ENCODE measurements at places on chromosomes 2 and 18.

DNA sequence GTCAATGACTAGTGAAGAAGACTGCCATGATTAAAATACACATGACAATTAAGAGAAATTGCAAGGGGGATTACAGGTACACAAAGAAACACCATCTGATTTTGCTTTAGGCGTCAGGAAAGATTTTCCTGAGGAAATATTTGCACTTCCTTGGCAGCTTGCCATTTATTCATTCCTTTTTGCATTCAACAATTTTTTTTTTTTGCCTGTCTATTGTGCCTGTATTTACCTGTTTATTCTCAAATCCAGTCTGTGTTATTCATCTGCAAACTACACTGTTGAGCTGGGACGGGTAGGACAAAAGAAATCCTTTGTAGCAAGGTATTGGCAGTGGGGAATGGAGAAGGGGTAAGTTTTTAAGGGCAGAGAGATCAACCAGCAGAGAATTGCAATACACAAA, 31.8 kb downstream of the SMAD2 start:
- no peak for DNase-seq

DNA sequence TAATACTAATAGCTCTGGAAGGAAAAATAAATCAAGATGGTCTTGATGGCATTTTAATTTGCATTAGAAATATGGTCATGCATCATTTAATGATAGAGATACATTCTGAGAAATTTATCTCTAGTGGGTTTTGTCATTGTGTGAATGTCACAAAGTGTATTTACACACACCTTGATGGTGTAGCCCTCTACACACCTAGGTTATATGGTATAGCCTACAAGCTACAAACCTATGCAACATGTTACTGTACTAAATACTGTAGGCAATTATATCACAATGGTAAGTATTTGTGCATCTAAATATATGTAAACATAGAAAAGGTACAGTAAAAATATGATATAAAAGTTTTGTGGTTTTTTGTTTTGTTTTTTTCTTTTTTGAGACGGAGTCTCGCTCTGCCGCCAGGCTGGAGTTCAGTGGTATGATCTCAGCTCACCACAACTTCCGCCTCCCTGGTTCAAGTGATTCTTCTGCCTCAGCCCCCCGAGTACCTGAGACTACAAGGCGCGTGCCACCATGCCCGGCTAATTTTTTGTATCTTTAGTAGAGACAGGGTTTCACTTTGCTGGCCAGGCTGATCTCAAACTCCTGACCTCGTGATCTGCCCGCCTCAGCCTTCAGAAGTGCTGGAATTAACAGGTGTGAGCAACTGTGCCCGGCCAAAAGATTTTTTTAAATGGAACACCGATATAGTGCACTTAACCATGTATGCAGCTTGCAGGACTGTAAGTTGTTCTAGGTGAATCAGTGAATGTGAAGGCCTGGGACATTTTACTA, 83.7 kb upstream of the UBXN4 start:
- peak; percentile 71 for DNase-seq

DNA sequence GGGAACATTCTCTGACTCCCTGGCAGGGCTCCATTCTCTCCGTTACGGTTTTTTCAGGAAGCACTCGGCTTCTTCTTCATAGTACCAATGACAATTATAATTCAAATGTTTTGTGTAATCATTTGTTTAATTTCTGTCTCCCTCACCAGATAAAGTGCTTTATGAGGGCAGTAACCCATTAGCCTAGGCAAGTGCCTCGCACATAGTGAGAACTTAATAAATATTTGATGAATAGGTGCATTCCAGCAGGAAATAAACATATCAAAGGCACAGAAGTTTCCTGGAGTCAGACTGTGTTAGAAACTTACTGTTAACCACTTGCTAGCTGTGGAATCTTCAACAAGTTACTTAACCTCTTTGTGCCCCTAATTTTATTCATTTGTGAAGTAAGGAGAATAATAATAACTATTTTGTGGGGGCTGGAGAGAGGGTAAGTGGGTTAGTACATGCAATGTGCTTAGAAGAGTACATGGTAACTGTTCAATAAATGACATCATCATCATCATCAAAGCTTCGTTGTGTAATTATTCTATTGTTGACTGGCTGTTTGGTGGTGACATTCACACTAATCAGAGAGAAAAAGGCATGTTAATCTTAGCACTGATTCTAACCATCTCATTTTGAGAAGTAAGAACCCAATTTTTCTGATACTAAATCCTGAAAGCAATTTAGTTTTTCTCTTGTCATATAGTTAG, 352.3 kb downstream of the INSIG2 start:
- DNase-seq = no peak

- no peak for DNase-seq
Measured at GRCh38 chr2:10467401-10467800, 19.3 kb upstream of the ODC1 start.

- no peak for DNase-seq
Measured at GRCh38 chr2:145799595-145800108, 1279.7 kb upstream of the ZEB2 start.

DNA sequence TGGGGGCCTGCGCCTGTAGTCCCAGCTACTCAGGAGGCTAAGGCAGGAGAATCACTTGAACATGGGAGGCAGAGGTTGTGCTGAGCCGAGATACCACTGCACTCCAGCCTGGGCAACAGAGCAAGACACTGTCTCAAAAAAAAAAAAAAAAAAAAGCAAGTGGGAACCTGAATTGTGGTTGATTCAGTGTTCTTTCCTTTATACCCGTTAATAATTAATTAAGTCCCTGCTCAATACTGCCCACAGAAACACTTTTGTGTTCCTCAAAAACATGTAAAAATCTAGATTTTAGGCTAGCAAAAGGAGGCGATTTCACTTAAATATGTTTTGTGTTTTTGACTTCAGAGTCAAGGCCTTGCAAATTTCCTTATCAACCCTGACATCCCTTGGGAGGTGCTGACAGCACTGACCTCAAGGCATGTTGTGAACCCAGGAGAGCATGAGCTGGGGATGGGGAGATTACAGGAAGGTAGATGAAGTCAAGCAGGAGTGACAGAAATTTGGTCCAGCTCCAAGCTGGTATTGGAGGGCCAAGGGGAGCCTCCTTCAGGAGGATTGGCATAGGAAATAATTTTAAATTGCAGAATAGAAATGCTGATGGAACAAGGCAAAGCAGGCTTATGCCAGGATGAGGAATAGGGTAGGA, 89.0 kb upstream of the PNPT1 start:
- no peak for DNase-seq

DNA sequence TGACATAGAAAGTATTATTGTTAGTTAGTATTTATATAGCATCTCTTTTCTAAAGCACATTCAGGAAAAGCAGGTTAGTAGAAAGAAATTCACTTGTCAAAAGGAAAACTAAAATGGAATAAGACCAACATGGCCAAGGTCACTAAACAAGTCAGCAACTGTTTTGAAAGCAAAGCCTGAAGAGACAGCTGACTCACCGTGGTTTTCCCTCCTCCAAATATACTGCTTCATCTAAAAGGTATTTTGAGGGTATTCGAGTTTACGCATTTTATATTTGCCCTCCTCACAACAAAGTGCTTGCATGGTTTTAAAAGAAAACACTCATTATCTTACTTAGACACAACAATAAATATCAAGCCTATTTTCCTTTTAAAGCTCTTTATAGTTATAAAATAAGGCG, 24.0 kb downstream of the ZNF385B start:
- DNase-seq = no peak

GRCh38 chr2:54619660-54620231, 103.7 kb upstream of the EML6 start:
- no peak for DNase-seq

DNA sequence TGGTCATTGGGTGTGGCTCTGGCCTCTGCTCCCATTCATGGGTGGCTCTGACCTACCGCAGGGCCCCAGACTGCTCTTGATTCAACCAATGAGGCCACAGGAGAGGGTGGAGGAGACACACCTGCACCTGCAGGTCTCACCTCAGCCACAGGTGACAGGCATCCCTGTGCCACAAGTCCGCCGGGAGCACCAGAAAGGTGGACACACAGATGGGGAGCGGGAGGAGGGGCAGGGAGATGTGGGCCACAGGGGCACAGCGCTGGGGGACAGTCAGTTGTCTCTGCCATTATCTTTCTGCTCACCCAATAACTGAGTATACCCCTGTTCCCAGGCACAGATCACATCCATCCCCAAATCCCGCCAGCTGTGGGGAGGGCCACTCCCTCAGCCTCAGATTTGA, 189.1 kb upstream of the SALL3 start:
- no peak for DNase-seq

GRCh38 chr2:208542465-208543041, 136.0 kb downstream of the PTH2R start:
- DNase-seq = no peak

GRCh38 chr2:218221000-218221399, 4.0 kb downstream of the ARPC2 start:
- DNase-seq = no peak

- no peak for DNase-seq
Measured at GRCh38 chr2:45763797-45764196, 112.3 kb downstream of the PRKCE start.

GRCh38 chr2:233399306-233400225, 45.3 kb downstream of the DGKD start:
- peak; percentile 28 for DNase-seq

DNA sequence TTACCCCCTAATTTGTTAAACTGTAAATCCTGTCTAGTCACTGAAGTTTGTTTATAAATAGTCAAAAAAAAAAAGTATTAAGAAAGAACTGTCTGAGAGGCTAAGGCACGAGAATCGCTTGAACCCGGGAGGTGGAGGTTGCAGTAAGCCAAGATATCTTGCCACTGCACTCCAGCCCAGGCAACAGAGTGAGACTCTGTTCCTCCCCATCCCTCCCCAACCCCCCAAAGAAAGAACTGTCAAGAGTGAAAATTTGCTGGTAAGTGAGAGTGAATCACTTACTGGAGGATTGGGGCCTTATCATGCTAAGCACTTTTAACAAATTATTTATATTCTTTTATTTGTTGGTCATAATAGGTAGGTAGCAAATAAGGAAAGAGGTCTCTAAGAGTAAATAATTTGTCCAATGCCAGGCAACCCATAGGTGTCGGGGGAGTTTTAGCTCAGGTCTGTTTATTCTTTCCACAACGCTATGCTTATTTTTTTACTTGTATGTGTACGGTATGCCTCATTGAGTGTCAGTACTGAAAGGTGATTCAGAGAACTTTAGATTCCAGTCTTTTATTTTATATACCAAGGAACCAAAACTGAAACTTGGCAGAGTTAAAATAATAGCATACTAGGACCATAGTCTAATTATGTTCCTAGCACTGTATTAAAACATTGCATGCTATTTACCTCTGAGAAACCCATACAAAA, 2.5 kb downstream of the TAF4B start:
- no peak for DNase-seq

DNA sequence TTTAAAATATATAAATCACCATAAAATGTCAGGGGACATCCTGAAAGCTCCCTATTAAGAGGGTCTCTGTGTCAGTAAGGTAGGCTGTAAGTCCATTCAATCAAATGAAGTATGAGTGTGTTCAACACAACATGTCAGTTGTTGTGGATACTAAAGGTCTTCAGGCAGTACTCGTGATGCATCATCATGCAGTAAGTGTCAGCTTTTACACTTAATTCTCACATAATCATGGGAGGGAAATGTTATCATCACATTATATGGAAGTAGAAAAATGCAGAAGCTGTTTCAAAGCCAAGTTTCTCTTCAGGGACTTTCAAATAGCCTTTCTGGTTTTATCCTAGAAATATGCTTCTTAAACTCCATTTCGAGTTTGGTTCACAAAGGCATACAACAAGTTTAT, 477.1 kb upstream of the ID2 start:
- no peak for DNase-seq

- DNase-seq = no peak
Measured at GRCh38 chr18:33928231-33928630, 296.5 kb downstream of the NOL4 start.

- DNase-seq = no peak
Measured at GRCh38 chr18:5995626-5996025, 100.3 kb upstream of the TMEM200C start.

DNA sequence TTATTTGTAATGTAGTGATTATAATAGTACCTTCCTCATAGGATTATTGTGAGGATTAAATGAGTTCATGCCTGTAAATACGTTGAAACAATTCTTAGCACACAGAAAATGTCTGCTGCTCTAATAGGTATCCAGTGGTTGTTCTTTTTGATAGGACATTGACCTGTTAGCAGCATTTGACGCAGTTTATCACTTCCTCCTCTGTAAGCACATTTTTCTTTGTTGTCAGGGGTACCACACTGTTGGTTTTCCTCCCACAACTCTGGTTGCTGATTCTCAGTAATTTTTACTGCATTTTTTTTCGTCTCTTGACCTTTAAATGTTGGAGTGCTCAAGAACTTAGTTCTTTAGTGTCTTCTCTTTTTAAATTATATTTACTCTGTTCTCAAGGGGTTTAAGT, 15.4 kb downstream of the PPM1B start:
- DNase-seq = peak; percentile 48

DNA sequence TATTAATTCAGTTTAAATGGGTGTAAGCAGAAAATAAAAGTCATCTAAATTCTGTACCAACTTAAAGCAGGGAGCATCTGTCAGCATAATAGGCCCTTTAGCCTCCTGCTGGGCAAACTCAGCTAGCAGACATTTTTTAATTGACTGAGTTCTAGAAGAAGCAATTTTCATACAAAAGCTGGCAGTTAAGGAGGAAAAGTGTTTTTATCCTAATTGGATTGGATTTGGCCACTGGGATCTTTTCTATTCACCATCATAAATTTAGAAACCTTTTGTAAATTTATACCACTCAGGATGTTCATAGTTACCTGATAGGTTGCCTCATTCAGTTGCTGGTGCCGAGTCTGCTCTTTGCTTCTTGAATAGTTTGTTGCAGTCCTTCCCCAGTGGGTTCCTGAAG, 262.7 kb upstream of the FSIP2 start:
- no peak for DNase-seq

All from CD4-positive, alpha-beta T cell treated with Interleukin-4 for 4 hours (primary cell).